ENCODE measurements at places on chromosomes 3 and 15.

DNA sequence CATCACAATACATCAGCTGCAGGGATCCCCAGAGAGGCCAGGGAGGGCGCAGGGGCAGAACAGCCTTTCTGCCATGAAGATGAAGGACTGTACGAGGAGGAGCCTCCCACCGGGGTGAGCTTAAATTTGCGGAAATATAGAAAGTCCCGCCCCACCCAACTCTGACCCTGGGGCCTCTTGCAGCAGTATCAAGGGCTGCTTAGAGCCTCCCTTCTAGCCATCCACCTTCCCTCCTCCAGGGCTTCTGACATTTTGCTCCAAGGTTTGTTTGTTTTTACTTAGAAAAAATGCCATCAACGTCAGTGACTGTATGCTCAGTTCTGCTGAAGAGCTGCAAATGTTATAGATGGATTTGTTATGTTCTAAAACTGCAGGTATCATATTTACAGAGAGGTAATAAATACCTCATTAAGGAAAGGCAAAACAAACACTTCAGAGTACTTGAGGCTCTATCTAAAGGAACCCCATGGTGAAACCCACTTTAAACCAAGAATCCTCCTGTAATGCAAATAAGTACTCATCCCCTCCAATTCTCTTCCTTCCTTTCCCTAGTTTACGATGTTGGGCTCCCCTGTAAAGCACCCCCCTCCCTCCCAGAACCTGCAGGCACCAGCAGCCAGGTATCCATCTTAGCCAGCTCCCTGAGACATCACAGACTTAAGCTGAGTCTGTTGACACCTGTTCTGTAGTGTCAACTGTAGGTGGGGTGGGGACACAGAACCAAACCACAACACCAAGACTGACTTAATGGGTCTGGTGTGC is 30.5 kb downstream of the RFTN1 start:
- peak; percentile 60 for DNase-seq

DNA sequence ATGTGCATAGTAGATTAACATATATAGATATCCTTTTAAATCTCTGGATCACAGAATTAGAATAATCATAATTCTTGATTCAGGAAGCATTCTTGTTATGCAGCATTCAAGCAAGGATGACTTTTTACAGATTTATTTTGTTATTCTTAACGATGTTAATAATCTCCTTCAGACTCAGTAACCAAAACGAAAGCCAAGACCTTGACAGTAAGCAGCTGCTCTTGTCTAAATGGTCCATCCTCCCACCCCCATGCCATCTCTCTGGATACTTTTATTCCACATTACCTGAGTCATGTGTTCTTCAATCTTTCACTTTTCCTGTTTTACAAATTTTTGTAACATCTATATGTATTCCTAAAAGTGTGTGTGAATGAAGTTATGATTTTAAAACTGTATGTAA is 33.3 kb upstream of the GPR171 start:
- no peak for DNase-seq

- no peak for DNase-seq
Observed at GRCh38 chr3:120765830-120766493, 23.4 kb downstream of the GTF2E1 start.

DNA sequence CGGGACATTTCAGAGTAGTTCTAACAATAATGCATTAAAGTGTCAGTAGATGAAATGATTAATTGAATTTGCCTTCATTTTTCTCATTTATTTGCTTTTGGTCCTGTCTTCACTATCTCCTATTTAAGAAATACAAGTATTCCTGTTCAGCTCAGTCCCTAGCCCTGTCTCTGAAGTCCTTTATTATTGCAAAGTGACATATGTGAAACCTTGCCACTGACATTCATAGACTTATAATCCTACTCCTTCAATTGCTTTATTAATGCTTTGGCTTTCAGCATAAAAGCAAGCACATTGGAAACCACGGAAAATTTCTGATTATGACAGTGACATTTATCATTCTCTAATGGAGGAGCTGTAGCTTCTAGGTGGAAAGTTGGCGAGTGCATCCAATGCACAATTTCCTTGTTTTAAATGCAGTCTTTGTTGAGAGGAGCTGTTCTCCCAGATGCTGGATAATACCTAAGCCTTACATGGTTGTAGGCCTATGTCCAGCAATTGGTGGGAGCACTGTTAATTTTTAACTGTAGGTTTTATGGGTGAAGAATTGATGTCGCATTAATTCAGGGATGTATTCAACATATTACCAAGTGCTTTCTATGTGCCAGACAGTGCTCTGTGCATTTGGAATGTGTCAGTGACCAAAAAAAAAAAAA is 337.8 kb downstream of the FEZF2 start:
- DNase-seq = no peak

DNA sequence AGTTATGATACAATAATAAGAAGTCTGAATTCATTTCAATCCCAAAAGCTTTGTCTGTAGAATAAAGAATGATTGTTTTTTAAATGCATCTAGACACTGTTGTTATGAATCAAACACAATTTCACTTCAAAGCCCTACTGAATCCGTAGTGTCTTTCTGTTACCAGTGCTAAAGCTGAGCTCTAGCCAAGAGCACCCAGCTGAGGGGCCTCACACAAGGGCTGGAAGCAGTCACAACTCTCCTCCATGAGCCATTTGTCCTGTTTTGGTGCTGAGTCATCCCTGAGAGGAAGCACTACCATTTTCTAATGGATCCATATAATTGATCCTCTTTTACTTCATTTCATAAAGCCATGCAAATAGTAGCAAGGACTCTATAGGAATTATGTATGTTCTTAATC is 158.2 kb upstream of the ANKRD28 start:
- DNase-seq = no peak

- DNase-seq = no peak
Observed at GRCh38 chr3:14375192-14375591, 27.2 kb upstream of the SLC6A6 start.

- DNase-seq = no peak
Observed at GRCh38 chr3:104429727-104430126, 937.0 kb upstream of the ALCAM start.

- DNase-seq = no peak
Observed at GRCh38 chr3:20125897-20126296, 60.1 kb downstream of the SGO1 start.

DNA sequence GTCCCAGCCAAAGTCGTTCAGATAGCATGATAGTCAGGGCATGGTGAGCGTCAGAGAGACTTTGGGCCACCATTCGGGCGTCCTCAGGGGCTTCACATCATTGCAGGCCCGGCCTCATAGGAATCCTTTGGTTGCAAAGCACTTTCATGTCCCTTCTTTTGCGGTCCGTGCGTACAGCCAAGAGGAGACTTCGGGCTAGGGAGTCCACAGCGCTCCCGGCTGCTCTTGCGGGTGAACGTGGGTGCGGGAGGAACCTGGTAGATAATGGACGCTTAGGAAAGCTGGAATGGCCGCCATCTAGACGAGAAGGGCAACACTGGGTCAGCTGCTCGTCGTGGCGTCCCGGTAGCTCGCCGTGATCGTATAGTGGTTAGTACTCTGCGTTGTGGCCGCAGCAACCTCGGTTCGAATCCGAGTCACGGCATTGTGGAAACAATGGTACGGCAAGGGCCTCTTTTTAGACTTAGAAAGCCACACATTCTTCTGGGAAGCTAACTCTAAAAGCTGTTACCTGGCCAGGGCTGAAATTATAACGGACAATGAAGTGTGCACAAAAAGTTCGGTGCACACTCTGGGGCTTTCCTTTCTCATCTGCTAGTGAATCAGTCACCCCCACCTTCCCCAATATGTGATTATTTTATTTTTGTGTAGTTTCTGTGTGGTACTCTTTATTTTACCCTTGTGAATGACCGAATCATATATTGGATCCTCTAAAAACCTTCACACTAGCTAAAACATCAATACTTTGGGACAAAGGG is 13.2 kb upstream of the SHF start:
- peak; percentile 88 for DNase-seq

- no peak for DNase-seq
Observed at GRCh38 chr3:40054568-40055222, 245.3 kb downstream of the MYRIP start.

DNA sequence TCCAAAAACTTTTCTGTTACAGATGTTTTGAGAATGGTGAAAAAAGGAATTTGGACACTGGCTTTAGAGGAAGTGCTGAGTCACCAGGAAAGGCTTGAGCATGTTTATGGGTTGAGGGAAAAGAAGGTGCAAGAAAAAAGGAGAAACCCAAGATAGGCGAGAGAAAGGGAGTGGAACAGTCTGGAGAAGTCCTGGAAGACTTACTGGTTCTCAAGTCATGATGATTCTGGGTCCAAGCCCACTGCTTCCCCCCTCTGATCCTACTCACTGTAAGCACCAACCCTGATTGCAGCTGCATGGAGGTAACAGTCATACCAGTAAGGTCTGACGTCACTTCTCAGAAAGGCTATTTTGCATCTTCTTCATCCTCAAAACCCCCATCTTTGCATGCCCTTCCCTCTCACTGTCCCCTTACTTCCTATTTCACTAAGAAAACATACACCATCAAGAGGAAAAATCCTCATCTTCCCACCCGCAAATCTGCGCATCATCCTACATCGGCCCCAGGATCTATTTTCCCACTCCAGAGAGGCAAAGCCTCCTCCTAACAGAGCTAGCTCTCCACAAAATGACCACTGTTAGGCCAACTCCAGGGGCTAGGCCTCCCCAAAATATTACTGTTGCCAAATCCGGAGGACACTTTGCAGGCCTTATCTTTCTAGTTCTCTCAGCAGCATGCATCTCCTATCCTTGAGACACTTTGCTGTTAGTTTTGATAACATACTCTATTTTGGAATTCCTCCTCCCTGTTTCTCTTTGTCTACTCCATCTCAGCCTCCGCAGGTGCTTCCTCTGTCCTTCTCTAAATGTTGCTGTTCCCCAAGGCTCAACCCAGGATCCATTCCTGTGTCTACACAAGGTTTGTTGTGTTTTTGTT is 3.2 kb upstream of the ATP13A3 start:
- DNase-seq = no peak

DNA sequence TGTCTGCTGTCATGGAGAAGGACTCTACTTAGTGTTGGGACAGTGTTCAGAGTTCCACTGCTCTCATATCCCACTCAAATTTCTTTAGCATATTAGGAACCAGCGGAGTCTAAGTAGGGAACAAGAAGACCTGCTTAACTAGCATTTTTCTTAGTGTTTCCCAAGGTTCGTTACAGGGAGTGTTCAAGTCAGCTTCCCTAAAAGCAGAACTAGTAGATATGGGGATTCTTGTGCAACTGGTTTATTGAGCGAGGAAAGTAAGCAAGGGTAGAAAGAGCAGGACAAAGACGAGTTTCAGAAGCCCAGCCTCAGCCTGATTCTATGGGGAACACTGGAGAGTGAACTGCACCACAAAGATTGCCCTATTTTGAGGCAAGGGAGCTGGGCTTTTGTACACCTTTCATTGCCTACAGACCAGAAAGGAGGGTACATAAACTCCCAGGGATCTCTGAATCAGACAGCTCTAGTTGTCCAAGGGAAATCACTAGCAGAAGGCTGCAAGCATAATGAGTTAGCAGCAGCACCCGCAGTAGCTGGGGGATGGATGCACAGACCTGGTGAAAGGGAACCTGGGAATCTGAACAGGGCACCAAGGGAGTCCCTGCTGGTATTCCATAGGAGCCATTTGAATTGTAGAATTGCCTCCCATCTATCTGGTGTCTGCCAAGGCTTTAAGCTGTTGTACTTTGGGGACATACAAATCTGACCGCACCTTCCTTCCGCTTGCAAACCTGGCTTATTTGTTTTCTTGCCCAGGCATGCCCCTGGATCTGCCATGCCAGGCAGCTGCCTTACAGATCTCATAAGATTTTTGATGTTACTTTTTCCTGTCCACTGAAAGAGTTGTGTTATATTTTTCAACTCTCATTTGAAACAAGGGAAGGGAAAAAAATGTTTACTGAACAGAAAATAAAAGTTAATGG is 15.1 kb downstream of the CMTM7 start:
- peak; percentile 31 for DNase-seq

All from NCI-H2081 (cell line).